GM03348 (cell line): ENCODE measurements at places on chromosomes 4 and X.

GRCh38 chrX:69297506-69297905 lies 132.3 kb upstream of the PJA1 start:
- DNase-seq: no peak

- no peak for DNase-seq
These were observed 254.4 kb downstream of the PPARGC1A start for GRCh38 chr4:23635468-23635867.

DNA sequence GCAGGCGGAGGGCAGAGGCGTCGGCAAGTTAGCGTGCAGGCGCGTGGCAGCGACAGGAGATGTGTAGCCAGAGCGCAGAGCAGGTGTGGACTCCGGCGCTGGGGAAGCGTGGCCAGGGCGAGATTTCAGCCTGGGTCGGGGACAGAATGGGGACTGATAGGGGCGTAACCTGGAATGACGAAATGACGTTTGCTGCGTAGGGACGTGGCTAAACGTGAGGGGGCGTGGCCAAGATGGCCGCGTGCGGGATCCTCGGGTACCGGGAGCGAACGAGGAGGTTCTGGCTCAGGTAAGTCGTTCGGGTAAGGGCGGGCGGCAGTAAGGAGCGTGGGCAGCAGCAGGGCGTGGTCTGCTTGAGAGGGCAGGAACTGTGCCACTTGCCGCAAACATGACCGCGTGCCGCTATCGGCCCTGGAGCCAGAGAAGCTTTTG lies 10.9 kb upstream of the CLTRN start:
- peak; percentile 76 for DNase-seq

- no peak for DNase-seq
These were observed 3.6 kb downstream of the SASH3 start for GRCh38 chrX:129783291-129783713.

GRCh38 chrX:122565952-122566351 lies 618.1 kb upstream of the GRIA3 start:
- DNase-seq: peak; percentile 69

DNA sequence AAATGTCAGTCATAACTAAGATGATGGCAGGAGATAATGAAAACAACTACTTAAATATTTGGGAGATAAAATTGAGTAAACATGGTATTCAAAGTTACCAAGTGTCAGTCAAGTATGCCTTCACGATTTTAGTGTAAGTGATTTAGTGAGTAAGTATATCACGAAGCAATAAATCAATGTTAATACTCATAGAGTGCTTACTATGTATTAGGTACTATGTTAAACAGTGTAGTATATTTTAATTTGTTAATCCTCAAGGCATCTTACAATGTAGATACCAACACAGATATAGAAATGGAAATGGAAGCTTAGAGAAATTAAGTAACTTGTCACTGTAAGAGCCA lies 59.6 kb downstream of the ANXA3 start:
- no peak for DNase-seq

GRCh38 chrX:63747331-63747730 lies 37.7 kb downstream of the ARHGEF9 start:
- DNase-seq: peak; percentile 51

DNA sequence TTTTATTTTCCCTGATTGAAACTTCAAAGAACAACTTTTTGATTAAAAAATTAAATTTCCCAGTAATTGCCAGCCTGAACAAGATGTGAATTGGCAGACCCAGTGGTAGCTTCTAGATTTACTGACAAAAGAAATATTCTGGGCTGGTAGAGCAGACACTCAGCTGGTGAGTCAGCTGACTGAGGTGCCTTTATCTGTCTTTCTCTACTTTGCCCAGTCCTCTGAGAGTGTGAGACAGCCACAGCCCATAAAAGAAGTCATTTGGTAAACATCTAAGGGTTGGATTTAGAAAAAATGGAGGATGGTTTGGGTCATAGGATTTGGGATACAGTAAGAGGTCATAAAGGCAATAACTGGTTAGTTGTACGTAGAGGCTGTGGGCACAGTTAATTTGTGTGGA lies 54.5 kb downstream of the CCSER1 start:
- no peak for DNase-seq

DNA sequence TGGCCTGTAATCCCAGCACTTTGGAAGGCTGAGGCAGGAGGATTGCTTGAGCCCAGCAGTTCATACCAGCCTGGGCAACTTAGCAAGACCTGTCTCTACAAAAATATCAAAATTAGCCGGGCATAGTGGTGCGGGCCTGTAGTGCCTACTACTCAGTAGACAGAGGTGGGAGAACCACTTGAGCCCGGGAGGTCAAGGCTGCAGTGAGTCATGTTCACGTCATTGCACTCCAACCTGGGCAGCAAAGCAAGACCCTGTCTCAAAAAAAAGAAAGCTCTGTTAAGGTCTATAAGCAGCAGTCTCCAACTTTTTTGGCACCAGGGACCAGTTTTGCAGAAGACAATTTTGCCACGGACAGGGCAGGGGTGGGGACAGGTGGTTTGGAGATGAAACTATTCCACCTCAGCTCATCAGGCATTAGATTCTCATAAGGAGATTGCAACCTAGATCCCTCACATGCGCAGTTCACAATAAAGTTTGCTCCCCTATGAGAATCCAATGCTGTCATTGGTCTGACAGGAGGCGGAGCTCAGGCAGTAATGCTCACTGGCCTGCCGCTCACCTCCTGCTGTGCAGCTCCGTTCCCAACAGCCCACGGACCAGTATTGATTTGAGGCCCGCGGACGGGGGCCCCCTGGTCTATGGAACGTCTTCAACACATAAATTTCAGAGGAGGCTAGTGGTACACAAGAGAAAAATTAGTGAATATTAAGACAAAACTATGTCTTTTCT lies 67.9 kb downstream of the KLHL8 start:
- DNase-seq: no peak

- DNase-seq: no peak
These were observed 302.2 kb downstream of the LDB2 start for GRCh38 chr4:16596267-16596666.

GRCh38 chrX:133649651-133650050 lies 234.4 kb upstream of the GPC4 start:
- no peak for DNase-seq

DNA sequence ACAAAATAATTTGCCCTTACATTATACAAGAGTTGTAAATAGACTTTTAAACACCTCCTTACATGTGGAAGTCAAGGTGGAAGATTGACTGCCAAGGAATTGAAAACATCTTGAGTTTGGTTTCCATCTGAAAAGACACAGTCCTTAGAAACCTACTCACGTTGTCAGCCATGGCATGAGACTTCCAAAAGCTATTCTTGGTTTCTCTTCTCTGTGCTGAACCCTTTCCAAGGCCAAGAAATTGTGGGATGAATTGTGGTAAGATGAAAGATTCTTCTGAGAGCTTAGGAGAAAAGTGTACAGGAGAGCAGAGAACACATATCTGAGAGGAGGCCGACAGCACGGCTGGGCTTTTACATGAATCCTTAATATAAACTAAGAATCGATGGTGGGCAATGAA lies 370.0 kb downstream of the FBXW7 start:
- DNase-seq: no peak

GRCh38 chrX:139933904-139934303 lies 1.1 kb upstream of the ATP11C start:
- DNase-seq: no peak

DNA sequence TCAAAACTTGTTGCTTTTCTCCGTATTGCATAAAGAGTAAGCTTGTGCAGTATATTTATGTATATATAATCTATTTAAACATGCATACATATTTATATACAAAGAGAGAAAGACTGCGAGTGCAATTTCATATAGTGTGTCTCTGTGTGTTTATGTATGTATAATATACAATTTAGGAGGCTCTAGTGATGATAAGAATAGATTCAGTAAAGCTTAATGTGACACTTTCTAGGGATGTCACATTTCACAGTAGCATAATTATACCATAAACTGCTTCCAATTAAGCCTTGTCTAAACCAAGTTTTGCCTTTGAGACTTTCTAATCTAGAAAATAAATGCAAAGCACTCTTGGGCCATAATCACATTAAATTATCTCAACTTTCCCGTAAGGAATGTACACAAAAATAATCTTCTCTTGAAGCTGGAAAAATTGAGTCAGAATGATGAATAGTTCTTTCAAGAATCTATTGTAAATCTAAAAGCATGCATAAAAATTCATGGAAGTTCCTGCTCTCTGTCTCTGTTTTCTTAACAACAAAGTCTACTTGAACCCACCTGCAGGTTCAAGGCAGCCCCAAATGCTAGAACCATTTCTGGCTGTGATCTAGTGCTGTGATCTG lies 114.1 kb upstream of the NPY2R start:
- DNase-seq: no peak

DNA sequence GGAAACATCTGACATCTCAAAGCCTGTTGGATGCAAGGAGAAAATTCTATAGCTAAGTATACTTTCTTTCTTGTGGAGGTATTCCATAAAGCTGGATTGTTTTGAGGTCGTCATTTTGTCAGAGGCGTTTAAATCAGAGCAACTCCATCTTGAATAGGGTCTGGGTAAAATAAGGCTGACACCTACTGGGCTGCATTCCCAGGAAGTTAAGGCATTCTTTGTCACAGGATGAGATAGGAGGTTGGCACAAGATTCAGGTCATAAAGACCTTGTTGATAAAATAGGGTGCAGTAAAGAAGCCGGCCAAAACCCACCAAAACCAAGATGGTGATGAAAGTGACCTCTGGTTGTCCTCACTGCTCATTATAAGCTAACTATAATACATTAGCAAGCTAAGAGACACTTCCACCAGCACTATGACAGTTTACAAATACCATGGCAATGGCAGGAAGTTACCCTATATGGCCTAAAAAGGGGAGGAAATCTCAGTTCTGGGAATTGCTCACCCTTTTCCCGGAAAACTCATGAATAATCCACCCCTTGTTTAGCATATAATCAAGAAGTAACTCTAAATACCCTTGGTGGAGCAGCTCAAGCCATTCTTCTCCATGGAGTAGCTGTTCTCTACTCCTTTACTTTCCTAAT lies 11.9 kb downstream of the HSD17B13 start:
- DNase-seq: no peak

DNA sequence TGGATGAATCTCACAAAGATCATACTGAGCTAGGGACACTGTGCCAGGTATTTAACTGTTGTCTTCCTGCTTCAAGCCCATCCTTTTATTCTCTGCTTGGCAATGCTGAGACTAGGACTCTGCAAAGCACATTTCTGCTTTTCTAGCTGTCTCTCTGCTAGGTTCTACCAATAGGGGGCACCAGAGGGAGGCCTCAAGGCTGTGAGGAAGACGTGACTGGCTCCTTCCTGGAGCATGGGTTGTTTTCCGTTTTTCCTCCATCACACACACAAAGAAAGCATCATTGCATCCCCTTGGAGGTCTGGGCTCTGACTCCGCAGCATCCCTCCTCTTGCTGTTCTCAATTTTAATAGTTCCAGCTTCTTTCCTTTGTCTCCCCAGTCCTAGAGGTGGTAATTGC lies 10.9 kb upstream of the DCTD start:
- DNase-seq: no peak

GRCh38 chrX:10120331-10120730 lies 36.4 kb upstream of the CLCN4 start:
- no peak for DNase-seq

- DNase-seq: peak; percentile 48
These were observed 58.6 kb upstream of the ADRA2C start for GRCh38 chr4:3707423-3708102.

GRCh38 chrX:30309139-30309571 lies at the start of gene NR0B1:
NR0B1 (minus strand) TSS chrX:30309390; CDS start chrX:30309363, 27 bp downstream.
- peak; percentile 9 for DNase-seq

DNA sequence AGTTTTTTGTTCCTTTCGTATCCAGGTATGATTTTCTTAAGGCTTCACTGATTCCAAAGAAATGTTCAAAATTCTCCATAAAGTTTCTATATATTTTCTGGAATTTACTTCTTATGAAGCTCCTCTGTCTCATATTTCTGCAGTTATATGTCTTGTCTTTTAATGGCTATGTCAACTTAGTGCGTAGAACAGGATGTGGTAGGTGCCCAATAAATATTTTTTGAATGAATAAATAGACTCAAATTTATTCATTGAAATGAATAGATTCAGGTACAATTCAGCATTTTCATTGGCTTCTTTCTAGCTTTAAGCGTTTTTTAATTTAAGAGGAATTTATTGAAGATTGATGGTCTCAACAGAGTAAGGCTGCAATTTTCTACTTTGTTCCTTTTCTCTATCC lies 231.9 kb upstream of the BOD1L1 start:
- no peak for DNase-seq

DNA sequence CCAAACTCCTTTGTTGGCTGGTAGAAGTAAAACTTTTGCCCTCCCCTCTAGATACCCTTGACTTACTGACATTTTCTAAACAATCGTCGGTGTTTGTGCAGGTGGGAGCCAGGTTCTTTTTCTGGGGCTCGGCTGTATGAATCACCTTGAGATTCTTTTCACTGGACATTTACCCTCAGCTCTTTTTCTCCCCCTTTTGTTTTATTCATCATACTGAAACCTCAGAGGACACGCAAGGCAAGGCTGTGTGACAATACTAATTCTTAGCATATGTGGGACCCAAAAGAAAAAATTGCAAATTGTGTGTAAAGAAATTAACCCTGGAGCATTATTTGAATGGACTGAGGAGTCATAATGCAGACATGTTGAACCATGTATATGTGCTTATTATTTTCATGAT lies 194.0 kb downstream of the PCDH19 start:
- no peak for DNase-seq

DNA sequence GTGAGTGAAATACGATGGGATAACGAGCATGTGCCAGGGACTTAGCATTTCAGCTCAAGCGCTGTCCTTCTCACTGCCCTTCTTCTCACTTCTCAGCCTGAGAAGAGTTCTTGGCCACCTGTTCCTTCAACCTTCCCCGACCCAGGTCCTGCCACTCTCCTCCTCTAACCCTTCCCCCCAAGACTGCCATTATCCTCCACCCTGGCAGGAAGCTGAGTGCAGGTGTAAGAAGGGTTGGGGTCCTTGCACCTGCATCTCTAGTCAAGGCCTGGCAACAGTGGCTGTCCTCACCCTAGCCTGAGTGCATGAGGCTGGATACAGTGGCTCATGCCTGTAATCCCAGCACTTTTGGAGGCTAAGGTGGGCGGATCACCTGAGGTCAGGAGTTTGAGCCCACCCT lies 19.9 kb upstream of the STIM2 start:
- no peak for DNase-seq

- no peak for DNase-seq
These were observed 241.2 kb downstream of the BCOR start for GRCh38 chrX:39856472-39857121.

- no peak for DNase-seq
These were observed 526.7 kb downstream of the PCDH7 start for GRCh38 chr4:31246856-31247255.

GRCh38 chr4:148431401-148431800 lies 10.8 kb downstream of the NR3C2 start:
- no peak for DNase-seq

DNA sequence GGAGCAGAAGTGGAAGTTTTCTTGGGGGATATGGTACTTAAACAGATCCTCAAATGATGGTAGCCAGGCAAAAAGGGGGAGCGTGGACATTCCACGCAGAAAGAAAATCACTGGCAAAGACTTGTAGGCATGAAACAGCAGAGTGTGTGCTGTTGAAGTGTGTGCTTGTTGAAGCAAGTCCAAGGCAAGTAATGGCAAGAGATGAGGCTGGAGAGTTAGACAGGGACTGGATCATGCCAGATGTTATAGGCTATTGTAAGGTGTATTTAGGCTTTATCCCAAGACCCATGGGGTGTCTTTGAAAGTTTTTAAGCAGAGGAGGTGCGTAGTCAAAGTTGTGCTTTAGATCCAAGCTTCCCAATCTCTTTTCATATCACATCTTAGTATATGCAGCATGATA lies 124.5 kb downstream of the MBNL3 start:
- no peak for DNase-seq

GRCh38 chr4:115883231-115883630 lies 769.8 kb upstream of the NDST4 start:
- DNase-seq: no peak

GRCh38 chr4:76723924-76724323 lies 174.0 kb downstream of the SOWAHB start:
- peak; percentile 79 for DNase-seq
